Fibroblast of lung (primary cell): ENCODE measurements at places on chromosomes 6 and 20.

DNA sequence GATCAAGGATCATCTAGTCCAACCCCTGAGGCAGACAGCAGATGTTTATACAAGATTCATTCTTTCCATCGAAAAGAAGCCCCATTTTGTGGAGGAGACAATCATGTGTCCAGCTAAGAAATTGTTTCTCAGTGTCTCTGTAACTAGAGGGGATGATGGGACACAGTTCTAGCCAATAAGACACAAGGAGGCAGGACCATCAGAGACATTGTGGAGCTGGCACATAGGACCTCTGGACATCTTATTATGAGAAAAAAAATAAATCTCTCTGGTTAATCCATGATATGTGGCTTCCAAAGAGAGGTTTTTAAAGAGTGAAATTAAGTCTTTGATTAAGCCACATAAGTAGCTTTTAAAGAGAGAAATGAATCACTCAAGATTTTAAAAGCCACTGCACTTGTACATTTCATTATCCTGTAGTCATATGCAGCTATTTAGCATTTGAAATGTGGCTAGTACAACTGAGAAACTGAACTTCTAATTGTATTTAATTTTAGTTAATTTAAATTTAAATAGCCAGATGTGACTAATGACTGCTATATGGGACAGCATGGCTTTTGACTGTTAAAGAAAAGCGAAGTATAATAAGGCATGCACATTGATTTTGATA lies 176.8 kb downstream of the TASP1 start:
- no peak for DNase-seq

- no peak for DNase-seq
Observed at GRCh38 chr6:28478518-28478917, 35.2 kb upstream of the ZSCAN23 start.

GRCh38 chr20:41173161-41173721 lies 35.9 kb downstream of the PLCG1 start:
- DNase-seq: peak; percentile 52

- no peak for DNase-seq
Observed at GRCh38 chr20:63778857-63779256, 39.3 kb downstream of the SLC2A4RG start.

GRCh38 chr6:144785056-144785455 lies 499.9 kb downstream of the UTRN start:
- no peak for DNase-seq

DNA sequence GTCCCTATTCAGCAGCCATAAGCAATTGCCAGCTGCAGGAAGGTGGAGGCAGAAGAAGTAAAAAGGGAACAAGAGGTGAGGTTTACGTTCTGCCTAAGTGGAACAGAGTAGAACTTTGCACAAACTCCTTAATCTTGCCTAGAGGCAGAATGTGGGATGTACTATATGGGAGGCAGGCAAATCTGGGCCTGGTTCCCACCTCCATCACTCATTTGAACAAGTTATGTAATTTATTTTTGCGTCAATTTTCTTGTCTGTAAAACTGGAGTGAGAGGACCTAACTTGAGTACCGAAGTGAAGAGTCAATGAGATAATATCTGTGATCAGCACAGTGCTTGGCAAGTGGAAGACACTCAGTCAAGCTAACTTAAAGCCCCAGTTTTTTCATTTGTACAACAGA lies 2.0 kb upstream of the TPBG start:
- no peak for DNase-seq

DNA sequence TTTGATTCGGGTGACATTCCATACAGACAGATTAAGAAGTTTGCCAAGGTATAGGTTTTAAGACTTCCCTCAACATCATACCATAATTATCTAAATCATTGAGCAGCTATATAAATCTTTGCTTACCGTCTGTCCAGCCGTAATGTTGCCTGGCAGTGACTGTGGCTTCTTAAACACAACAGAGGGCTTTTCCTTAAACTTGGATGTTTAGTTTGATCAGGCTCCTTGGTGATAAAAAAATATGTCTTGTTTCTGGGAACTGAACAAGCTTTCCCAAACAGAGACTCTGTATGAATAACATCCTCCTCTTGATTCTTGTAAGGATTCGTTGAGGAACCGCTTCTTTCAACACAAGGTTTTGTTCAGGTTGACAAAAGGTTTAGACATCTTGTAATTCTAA lies 130.9 kb downstream of the QKI start:
- DNase-seq: no peak

GRCh38 chr6:144347933-144348332 lies 62.8 kb downstream of the UTRN start:
- DNase-seq: no peak

DNA sequence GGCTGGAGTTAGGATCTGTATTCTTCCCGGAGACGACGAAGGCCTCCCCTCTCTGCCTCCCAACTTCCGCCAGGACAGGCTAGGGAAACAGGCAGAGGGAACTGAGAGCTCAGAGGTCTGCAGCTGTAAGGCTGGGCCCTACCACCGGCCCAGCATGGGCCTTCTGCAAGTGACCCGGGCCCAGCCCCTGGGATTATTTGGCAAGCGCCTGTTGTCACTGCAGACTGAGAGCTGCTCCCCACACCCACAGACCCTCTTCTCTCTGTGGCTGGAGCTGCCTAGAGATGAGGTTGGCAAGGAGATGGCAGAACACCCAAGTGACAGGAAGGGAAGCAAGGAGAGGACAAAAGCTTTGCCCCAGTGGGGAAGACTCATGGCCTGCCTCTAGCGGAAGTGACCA lies 212.6 kb downstream of the ZDHHC14 start:
- DNase-seq: no peak

- DNase-seq: peak; percentile 72
Observed at GRCh38 chr6:124226396-124226795, 422.7 kb downstream of the NKAIN2 start.

GRCh38 chr6:111603685-111604084 lies 2.0 kb downstream of the TRAF3IP2 start:
- no peak for DNase-seq

GRCh38 chr6:117985916-117986315 lies 78.9 kb downstream of the SLC35F1 start:
- no peak for DNase-seq

DNA sequence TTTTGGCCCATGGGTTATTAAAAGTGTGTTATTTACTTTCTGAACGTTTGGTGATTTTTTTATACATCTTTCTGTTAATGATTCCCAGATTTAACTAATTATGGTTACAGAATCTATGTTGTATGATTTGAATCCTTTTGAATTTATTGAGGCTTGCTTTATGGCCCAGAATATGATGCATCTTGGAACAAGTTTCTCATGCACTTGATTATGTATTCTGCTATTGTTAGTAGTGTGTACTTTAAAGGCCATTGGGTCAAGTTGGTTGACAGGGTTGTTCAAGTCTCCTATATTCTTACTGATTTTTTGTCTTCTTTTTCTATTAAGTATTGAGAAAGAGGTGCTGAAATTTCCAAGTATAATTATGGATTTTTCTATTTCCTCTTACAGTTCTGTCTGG lies 105.0 kb upstream of the FOXO3 start:
- DNase-seq: no peak

GRCh38 chr20:17967521-17968365 lies 851 bp downstream of the SNX5 start:
- DNase-seq: peak; percentile 84

DNA sequence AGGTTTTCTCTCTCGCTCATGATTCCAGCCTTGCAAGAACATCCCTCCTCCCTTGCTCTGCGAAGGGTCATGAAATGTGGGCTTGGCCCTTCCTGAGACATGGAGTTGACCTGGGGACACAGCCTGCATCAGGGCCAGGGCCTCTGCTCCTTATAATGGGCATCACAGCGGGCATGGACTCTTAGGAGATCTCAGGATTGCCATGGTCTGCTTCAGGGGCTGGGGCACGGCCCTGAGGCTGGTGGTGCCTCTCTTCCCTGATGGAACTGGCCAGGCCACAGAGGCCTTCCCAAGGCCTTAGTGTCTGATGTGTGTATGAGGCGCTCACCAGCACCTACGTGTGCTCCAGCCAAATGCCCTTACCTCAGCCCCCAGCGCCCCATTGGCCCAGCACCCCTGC lies 23.9 kb downstream of the ENTPD6 start:
- DNase-seq: no peak

GRCh38 chr6:51049288-51049982 lies 230.8 kb downstream of the TFAP2B start:
- DNase-seq: no peak

DNA sequence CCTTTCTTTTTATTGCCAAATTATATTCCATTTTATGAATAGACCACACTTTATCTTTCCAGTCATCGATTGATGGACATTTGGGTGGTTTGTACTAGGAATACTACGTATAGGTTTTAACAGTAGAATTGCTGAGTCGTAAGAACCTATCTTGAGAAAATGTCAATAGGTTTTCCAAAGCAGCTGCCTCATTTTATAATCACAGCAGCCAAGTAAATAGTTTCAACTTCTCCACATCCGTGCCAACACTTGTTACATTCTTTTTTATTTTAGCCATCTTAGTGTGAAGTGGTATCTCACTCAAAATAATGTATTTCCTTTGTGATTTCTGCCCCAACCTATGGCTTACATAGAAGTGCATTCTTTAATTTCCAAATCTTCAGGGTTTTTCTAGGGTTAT lies 479.2 kb downstream of the CDH26 start:
- no peak for DNase-seq

DNA sequence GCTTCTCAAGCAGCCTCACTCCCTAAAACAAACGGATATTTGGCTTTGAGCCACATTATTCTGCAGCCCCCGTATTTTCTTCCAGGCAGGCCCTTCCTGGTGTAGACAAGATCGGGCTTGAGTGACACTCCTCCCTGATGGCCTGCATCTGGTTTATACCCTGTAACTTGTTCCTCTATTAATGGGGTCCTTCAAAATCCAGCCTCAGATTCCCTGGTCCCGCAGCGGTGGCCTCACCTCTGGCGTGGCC lies 375 bp upstream of the TMEM14C start:
- DNase-seq: no peak

DNA sequence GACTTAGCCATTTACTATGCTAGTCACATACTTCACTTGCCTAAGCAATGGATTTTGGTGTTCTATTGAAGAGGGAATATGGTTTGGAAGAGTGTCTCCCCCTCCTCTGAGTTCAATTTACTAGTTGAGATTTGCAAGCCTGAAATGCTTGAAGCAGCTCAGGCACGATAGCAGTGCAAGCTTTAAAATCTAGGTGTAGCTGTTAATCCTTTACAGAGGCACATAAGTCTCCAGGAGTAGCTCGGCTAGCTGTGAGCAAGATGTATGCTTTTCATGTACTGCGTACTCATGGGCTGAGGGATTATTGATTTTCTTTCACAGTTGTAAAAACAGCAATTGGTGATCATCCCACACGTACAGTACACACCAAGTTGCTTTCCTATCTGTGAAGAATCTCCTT lies 726 bp downstream of the FLRT3 start:
- peak; percentile 18 for DNase-seq

- DNase-seq: peak; percentile 66
Observed at GRCh38 chr6:158818581-158819212, 471 bp downstream of the EZR start.

DNA sequence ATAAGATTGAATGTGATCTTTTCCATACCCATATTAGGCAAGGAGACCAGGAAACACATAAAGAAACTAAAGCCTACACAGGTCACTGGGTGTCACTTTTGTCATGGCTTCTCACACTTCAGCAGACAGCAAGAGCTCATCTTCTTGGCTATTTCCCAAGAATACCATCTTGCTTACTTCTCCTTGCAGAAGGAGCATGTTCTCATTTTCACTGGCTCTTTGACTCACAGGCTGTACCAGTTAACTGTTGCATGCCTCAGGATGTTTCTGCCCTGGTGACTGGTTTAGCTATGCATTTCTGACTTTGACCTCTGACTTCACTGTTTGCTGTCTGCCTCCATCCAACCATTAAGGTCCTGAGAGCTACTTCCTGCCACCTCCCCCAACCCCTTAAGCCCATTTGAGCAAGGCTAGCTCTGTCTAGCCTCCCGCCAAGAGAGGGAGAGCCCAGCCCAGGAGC lies 40.3 kb upstream of the OGFRL1 start:
- DNase-seq: peak; percentile 60

- DNase-seq: no peak
Observed at GRCh38 chr20:5489601-5490000, 172.8 kb upstream of the PROKR2 start.

GRCh38 chr20:25514747-25515340 lies 70.5 kb downstream of the NINL start:
- no peak for DNase-seq

DNA sequence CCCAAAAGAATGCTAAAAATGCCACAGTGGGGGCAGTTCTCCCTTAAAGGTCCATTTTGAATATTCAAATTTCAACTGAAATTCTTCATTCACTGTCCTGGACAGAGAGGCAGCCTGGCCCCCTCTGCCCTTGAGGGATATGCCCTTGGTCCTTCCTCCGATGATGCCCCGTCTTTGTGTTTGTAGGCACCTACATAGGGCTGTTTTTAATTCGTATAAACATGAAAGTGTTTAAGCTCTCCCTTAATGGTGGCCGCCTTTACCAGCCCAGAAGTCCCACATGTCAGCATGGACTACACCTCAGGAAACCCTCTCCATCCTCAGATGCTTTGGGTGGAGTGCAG lies 70.2 kb downstream of the SSR1 start:
- no peak for DNase-seq

DNA sequence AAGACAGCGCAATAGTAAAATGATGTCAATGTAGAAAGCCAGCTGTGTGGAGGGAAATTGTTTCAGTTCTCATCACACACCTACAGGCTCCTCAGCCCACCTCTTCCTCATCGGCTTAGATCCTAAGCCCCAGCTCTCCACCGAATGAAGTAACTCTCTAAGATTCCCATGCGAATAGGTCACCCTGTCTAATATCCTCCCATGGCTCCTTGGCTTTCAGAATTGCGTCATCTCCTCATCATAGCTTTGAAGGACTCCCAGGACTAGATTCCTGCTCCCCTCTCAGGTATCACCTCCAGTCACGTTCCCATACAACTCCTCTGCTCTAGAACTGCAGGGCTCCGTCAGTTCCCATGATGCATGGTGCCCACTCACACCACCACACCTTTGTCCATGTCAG lies 16.2 kb upstream of the SLC22A16 start:
- no peak for DNase-seq

DNA sequence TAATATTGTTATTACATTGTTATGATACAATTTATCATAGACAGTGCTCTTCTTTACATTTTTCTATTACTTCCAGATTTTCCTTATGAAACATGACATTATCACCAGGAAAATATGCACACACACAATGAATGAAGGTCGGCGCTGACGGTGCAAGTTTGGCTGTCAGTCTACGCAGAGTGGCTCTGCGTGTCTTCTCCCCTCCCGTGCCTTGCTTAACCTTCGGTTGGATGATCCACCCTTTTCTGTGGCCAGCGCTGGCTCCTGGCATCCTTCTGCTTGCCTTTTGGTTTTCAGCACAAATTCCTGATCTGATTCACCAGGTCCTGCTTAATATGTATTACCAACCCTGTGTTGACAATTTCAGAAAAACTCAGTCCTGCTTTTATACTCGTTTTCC lies 157.4 kb downstream of the TSHZ2 start:
- DNase-seq: peak; percentile 9
